ENCODE measurements at places on chromosomes 3 and 15.

DNA sequence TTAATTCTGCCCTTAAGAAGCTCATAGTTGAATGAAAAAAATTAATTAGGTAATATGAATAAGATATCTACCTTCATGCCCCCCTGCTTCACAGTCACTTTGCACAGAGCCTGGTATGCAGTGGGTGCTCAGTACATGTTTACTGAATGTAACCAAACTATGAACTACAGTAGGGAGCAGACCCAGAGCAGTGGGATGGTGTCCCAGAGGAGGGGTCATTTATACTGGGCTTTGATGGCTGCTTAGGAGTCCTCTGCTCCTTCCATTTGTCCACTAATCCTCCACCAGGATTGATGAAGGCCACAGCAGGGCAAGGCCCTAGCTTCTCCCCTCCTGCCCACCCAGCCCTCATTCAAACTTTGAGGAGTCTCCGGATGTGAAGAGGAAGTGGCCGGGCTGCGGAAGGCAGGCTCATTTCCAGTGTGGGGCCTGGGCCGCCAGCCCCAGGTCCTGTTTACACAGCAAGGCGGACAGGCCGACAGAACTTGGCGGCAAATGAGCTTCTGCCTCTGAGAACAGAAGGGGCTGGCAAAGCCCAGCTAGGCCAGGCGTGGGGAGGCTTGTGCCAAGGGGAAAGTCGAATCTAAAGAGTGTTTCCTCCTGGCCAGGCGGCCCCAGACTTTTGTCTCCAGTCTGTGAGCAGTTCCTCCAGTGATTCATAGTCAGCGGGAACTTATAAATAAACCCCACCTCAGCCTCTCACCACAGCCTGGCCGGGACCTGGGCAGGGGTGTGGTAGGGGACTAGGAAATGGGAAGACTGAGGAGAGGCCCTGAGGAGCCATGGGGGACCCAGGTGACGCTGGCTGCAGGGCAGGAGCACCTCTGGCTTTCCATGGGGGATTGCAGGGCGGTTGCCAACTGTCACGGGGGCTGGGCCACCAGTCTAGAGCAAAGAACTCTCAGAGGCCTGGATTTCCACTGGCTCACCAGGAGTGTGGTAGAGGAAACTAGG lies 51.6 kb upstream of the LCTL start:
- DNase-seq, result no peak

DNA sequence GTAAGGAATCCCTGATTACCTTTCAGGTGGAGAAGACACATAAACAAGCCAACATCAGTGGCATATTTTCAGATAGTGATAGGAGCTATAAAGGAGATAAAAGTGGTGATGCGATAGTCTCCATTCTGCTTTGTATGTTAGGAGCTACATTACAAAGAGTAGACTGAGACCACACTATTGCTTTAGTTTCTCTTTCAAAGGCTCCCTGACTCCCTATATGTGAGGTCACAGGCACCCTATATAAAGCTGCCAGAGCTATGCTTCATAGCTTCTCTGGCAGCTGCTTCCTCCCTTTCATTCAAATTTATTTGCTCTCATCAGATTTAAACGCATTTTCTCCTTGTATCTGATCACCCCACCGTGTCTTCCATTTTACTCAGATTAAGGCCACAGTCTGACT lies 466.6 kb downstream of the IL5RA start:
- no peak for DNase-seq

- no peak for DNase-seq
Measured at GRCh38 chr3:107106316-107106715, 270.9 kb upstream of the CCDC54 start.

DNA sequence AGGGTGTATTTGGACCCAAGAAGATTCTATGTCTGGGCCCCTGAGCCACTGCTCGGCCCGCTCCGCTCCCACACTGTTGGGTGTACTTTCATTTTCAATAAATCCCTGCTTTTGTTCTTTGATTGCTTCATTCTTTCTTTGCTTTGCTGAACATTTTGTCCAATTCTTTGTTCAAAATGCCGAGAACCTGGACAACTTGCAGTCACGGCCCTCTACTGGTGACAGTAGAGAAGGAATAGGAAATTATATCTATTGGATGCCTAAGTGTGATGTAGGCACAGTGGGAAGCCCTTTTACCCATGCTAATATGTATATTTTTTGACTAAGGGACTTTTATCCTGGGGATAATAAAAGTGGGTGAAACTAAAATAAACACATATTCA lies 340.8 kb downstream of the LRRC3B start:
- DNase-seq, result no peak

DNA sequence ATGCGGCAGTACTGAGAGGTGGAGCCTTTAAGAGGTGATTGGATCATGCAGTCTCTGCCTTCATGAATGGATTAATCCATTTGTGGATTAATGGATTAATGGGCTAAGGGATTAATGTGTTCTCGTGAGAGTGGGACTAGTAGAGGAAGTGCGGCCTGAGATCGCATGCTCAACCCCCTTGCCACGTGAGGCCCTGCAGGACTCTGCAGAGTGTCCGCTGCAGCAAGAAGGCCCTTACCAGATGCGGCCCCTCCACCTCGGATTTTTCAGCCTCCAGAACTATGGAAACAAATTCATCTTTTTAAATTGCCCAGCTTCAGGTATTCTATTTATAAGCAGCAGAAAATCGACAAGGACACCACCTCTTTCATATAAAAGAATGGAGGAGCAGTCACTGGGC lies 148.8 kb downstream of the TPRA1 start:
- no peak for DNase-seq

- no peak for DNase-seq
Measured at GRCh38 chr3:37520907-37521341, 340.8 kb upstream of the CTDSPL start.

All from naive B cell (primary cell).